ENCODE measurements at places on chromosomes 3 and 15.

GRCh38 chr3:157836022-157836421, 270.2 kb downstream of the SHOX2 start:
- DNase-seq: no peak

DNA sequence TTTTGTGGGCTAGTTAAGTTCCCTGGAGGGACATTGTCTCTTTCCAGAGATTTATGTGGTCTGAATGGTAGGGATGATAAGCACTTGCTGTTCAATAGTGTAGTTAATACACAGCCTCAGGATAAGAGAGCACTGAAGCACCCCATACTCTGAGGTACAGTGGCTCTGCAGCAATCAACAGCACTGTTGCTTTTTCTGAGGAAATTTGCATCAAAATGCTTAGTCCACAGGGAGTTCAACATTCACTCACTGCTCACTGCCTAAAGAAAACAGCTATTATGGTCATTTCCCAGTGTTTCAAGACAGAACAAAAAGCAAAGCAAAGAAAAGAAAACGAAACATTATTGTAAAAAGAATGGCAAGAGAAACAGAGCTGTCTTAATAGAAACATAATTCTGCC, 441.9 kb downstream of the PLOD2 start:
- DNase-seq: no peak

DNA sequence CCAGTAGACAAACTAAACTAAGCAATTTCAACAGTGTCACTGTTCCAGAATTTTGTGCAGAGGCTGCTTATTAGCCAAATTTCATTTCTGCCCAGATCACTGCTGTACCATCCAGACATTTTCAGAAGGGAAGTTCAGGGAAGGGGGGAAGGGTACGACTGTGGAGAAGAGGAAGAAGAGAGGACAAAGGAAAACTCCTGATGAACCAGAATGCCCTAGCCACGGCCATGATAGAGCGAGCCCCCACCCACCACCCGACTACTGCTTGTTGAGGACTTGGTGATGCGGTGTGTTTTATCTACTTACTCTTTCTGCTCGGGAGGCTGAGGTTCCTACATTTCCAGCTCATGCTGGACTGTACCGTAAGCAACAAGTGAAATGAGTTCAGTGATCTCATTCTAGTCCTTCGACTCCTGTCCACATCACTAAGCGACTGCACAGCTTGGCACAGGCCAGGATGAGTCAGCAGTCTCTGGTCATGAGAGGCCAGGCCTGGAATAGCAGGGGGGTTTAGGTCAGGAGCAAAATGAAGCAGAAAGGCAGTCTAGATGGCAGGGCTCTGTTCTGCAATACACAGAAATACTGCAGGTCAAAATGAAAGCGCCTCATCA, 330.8 kb downstream of the TIGIT start:
- DNase-seq: no peak

- no peak for DNase-seq
Observed at GRCh38 chr3:136778865-136779264, 26.7 kb upstream of the STAG1 start.

GRCh38 chr3:10602271-10602670, 96.9 kb upstream of the ATP2B2 start:
- no peak for DNase-seq

DNA sequence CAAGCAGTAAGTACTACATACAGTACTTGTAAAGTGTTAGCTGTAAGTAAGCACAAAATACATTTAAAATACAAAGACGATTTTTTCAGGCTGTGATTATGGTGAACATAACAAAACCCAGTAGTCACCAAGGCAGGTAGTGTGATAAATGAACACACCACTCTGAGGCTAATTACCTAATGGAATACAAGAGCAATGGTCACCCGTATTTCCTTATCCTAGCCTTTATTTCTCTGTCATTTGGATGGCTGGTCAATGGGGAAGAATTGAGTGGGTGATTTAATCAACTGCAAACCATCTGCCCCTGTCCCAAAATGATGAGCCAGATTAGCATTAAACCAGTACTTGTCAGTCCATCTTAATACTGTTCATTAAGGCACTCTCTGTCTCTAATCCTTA, 89.2 kb upstream of the CGNL1 start:
- no peak for DNase-seq

DNA sequence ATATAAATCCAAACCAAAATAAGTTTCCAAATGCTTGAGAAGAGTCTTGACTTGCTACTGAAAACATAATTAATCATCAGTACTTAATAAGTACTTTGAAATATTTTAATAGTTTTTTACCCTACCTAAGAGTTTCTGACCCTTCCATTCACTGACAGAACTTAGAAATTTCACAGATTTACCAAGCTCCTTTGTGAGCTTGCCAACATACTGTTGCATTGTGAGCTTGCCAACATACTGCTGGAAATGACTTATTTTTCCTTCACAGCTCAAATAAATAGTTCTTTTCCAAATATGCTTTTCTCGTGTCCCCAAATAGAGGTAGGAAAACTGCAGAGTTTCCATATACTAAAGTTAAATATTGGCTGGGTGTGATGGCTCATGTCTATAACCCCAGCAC, 9.6 kb upstream of the AADAC start:
- no peak for DNase-seq

DNA sequence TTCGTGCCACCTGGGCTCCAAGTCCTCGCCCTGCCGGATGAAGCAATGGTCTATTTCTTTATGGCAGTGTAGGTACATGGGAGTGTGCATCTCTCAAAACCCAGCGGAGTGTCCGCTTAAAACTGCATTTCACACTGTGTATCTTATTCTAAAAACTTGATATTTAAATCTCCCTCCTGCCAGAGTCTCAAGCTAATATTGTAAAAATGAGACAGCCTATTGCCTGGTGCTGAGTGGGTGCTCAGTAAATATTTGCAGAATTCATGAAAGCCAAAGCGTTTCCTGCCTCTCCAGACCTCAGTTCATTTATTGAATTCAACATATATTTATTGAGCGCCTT, 330 bp upstream of the TBC1D2B start:
- DNase-seq: no peak

DNA sequence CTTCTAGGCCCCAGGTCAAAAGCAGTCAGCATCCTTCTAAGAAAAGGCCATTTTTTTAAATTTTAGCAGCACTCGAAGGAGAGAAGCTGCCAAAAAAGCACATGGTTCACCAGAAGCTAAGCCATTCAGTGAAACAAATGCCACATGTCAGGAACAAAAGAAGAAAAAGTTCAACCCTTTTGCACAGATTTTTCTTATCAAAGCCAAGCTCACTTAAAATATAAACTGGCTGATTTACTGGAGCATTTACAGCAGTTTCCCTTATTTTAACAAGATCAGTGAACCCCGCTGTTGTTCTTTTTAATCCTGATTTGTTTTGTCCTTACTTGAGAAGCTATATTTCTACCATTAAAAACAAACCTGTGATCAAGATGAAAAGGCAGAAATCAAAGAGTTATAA, 46.5 kb upstream of the SYNPR start:
- DNase-seq: no peak

GRCh38 chr3:129683201-129683600, 76.7 kb upstream of the PLXND1 start:
- DNase-seq: no peak

DNA sequence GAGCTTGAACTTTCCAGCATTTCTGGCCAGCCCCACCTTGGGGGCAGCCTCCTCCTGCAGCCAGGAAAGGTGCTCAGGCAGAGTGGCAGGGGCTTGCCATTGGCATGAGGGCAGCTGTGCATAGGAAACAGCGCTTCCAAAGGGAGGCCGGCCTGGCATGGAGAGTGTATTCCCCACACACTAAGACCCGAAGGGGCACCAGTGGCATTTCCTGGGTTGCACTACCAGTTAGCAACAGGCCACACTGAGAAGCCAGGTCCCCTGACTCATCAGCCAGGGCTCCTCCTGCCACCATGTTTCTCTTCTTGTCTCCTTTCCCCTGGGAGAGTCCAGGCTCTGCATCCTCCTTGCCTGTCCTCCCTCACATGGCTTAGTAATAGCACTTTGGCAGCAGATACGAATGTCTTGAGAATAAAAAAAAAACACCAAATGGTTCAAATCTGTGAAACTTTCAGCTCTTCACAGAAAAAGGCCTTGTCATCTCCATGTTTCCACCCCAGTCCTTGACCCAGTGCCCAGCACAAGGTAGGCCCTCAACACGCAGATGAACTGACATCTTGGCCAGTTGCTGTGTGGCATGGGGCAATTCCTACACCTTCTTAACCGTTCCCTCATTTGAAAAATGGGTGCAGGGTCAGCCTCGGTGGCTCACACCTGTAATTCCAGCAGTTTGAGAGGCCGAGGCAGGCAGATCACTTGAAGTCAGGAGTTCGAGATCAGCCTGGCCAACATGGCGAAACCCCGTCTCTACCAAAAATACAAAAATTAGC, 180.4 kb downstream of the SMAD6 start:
- no peak for DNase-seq
